Stimulated activated CD8-positive, alpha-beta memory T cell treated with anti-CD3 and anti-CD28 coated beads, Interleukin-15, amount 100 ng/mL, for 48 hours (primary cell): ENCODE measurements at places on chromosomes 16 and 17.
A peak's percentile ranks its signal among the peaks of the same experiment; 100 is the strongest.

DNA sequence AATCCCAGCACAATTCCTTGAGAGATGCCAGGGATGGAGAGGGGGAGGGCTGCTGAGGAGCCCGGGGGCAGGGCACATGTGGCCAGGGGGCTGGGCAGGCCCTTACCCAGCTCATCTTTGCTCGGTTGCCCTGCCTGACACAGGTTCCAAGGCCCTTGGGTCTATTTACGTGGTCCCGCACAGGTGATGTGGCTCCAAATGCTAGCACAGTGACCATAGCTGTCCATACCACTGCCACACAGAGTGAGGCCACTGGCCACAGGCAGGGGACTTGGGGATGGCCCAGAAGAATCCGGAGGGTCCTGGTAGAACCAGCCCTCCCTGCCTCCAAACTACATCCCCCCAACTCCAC lies 10.0 kb upstream of the PRR29 start:
- no peak for DNase-seq

GRCh38 chr17:19005137-19005773 lies 691 bp upstream of the FAM83G start:
- no peak for DNase-seq

DNA sequence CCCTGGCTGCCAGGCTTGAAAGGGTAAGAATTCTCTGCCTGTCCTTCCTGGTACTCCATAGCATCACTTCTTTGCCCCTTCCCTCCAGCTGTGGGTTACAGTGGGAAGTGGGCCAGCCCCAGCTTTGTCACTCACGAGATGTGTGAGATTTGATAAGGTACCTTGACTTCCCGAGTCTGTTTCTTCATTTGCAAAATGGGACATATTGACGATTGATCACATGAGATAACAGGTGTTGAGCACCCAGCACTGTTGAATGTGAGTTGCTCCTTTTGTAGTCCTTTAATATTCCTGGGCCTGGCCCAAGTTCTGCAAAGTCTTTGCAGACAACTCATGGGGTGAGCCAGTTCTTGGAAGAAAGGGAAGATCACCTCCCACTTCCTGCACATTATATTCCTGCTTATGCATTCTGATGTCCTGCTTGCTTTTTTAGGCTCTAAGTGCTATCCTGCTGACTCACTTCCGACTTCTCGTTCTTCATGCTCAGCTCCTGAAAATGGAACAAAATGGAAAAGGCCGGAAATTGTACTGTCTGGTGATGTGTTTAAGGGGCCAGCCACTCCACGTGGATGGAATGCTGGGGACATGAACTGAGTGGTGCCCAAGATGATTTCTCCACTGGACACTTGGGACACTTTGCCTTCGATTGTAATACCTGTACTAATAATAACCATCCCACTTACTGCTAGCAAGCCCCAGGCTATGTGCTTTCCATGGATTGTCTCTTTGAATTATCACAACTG lies 8.3 kb upstream of the NLK start:
- no peak for DNase-seq

GRCh38 chr17:62782730-62783270 lies 25.3 kb downstream of the MARCHF10 start:
- DNase-seq = no peak

DNA sequence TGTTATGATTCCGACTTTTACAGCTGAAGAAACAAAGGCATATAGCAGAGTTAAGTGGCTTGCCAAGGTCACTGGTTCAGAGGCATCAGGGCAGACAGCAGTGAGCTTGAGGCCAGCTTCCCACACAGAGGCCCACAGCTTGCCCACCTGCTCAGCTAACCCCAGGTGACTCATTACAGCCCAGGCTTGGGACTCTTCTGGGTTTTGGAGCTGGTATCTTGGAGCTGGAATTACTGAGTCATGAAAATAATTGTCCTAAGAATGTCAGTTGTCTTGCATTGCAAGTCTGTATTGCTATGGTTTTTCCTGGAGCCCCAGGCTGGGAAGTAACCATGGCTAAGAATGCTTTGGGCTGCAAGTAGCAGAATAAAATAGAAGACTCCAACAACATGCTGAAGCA lies 32.4 kb upstream of the IRX3 start:
- DNase-seq = no peak

- DNase-seq = peak; percentile 64
Measured at GRCh38 chr17:47949197-47949759, 7.9 kb downstream of the PNPO start.

DNA sequence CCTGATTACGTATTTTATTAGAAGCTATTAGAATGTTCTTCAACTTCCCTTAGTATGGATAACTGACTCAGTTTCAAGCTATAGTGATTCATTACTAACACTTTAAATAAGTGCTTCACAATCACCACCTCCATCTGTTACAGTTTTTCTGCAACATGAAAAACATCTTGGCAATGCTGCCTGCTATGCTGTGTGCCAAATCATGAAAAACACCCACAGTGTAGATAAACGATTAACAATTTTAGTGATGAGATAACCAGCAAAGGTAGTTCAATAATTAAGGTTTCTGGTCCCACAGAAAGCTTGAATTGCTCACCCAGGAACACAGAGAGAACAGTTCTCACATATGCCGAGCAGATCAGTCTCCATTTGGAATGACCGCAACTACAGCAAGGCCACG lies 51.4 kb upstream of the SLC25A19 start:
- DNase-seq = no peak

DNA sequence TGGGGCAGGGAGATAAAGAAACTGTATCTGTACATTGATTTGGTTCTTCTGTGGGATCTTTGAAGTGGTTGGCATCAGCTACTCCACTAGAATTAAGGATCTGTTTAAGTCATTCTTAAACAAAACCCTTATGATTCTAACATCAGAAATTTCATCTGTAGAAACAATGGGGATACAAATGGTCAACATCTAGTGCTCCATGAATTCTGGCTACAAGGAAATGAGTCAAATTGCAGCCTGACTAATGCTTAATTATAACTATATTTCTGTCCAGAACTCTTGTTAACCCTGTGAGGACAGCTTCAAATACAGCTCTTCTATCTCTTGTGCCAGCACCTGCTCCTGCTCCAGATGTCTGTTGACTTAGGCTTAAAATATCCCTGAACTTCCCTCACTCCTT lies 13.9 kb upstream of the GINS3 start:
- DNase-seq = no peak

DNA sequence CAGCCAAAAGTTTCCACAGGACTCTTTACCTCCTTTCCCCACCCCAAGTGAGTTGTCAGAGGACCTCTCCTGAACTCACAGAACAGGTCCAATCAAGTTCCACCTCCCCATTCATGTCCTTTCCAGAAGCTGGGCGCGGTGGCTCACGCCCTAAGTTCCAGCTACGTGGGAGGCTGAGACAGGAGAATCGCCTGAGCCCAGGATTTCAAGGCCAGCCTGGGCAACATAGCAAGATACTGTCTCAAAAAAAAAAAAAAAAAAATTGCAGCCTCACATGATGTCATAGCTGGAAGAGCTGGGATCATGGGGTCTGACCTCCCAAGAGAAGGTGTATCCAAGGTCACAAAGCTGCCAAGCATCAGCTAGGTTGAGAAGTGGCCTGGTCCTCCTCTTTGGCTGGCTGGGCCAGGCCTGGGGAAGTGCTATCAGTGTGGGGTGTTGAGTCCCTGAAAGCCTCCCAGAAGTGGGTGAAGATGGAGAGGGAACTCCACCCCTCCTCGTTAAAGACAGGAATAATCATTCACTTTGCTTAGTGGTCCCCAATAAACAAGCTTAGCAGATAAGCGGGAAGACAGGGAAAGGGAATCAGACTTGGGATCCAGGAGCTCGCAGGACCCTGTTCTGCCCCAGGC lies 5.5 kb upstream of the MNT start:
- DNase-seq = no peak

DNA sequence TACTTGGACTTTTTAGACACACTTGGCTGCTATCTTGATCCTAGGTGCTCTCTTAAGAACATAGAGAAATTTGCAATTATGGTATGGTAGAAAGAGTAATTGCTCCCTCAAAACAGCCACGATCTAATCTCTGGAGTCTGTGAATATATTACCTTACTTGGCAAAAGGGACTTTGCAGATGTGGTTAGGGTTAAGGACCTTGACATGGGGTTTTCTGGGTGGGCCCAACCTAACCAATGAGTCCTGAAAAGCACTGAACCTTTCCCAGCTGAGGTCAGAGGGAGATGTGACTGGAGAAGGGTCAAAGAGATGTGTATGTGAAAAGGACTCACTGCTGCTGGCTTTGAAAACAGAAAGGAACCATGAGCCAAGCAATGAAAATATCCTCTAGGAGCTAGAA lies 26.7 kb upstream of the MED13 start:
- DNase-seq = no peak

- peak; percentile 31 for DNase-seq
Measured at GRCh38 chr17:63966646-63967264, 6.0 kb downstream of the SCN4A start.

DNA sequence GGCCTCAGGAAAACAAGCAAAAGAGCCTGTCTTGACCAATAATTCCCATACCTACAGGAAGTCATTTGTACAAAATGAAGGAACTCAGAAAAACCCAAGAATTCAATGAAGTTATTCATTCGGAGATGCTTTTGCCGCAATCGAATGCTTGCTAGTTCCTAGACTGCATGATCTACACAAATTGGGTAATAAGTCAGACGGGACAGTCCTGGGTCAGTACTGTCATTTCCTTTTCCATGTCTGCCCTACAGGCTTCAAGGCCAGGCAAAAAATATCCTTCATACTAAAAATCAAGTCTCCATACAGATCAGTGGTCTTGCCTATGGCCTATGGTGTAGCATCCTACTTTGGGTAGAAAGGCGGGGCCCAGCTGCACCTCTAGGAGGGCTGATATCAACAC lies 71.4 kb downstream of the CFDP1 start:
- DNase-seq = no peak

- DNase-seq = no peak
Measured at GRCh38 chr17:21313320-21313719, 28.8 kb downstream of the MAP2K3 start.

GRCh38 chr17:21173543-21173942 lies 40.4 kb downstream of the TMEM11 start:
- DNase-seq = no peak

- no peak for DNase-seq
Measured at GRCh38 chr17:488993-489757, 136.6 kb upstream of the RPH3AL start.

DNA sequence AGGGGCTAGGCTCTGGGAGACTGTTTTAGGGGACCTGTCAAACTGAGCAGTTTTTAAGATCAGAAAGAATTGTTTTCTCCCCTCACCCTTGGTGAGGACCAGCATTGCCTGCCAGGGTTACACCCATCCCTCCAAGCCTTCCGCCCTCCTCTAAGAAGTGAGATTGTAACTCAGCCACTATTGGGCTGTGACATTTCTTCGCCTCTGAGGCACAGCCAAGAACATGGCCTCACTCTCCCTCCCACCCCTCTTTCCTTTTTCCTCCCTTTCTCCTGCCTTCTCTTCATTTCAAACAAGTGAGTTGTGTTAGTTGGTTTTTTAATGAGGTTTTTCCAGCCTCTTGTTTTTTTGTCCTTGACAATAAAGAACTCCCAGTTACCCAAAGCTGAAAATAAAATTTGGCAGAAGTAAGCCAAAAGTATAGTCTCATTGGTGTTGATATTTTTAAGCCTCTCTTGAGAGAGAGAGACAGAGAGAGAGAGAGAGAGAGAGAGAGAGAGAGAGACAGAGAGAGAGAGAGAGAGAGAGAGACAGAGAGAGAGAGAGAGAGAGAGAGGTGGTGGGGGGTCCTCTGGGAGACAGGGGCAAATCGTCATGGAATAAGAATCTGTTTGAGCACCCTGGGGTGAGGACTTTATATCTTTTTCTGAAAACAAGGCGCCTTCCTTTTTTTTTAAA lies 77.2 kb upstream of the TBX2 start:
- DNase-seq = no peak

GRCh38 chr17:66944351-66945146 lies 20.0 kb upstream of the CACNG4 start:
- DNase-seq = no peak

GRCh38 chr16:69294051-69294450 lies 17.1 kb upstream of the VPS4A start:
- DNase-seq = no peak

- DNase-seq = no peak
Measured at GRCh38 chr17:61309362-61310256, 90.0 kb upstream of the TBX2 start.

DNA sequence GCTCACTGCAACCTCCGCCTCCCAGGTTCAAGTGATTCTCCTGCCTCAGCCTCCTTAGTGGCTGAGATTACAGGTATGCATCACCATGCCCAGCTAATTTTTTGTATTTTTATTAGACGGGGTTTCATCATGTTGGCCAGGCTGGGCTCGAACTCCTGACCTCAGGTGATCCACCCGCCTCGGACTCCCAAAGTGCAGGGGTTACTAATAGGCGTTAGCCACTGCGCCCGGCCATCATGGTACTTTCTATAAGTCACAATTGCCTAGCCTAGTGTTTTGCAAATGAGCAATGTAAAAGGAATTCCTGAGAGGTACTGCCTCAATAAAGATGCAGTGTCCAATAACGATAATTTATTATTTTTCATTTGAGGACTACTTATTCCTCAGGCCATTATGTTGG lies 13.9 kb upstream of the PSMC3IP start:
- DNase-seq = no peak

DNA sequence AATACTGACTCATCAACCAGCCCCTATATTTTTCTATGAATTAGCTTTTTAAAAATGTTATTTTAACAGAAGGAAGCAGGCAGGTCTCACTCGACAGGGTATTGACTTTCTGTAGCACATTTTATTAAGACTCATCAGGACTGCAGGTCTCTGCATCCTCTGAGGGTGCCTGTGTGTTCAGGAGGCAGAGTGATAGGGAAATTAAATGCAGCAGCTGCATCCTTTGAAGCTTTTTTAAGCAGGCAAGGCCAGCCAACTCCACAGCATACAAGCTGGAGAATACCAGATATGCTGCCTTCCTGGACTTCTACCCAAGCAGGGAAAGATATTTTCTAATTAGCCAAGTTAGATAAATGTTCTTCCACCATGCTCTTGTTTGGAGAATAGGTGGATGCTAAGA lies 124.9 kb downstream of the WSCD1 start:
- no peak for DNase-seq

DNA sequence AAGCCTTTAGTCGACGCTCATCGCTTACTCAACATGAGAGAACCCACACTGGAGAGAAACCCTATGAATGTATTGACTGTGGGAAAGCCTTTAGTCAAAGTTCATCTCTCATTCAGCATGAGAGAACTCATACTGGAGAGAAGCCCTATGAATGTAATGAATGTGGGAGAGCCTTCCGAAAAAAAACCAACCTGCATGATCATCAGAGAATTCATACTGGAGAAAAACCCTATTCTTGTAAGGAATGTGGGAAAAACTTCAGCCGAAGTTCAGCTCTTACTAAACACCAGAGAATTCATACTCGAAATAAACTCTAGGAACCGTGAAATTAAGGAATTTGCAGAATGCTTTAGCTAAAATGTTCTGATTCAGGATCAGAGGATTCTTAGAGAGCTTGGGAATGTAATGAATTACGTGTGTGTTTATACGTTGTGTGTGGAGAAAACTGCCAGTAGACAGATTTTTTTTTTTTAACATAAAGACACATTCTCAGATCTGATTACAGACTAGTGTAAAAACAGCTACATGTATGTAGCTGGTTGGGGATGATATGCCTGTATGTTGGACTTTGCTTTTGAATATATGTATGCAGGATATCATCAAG lies 25.4 kb downstream of the ZFP90 start:
- no peak for DNase-seq
